ENCODE measurements at places on chromosomes 5 and 9.
A peak's percentile ranks its signal among the peaks of the same experiment; 100 is the strongest.

GRCh38 chr9:124498040-124498439 lies 9.2 kb downstream of the NR5A1 start:
- DNase-seq = no peak

GRCh38 chr5:88438006-88438405 lies 169.4 kb upstream of the TMEM161B start:
- DNase-seq = no peak

- DNase-seq = no peak
These were observed 29.0 kb downstream of the COL15A1 start for GRCh38 chr9:98972716-98973115.

DNA sequence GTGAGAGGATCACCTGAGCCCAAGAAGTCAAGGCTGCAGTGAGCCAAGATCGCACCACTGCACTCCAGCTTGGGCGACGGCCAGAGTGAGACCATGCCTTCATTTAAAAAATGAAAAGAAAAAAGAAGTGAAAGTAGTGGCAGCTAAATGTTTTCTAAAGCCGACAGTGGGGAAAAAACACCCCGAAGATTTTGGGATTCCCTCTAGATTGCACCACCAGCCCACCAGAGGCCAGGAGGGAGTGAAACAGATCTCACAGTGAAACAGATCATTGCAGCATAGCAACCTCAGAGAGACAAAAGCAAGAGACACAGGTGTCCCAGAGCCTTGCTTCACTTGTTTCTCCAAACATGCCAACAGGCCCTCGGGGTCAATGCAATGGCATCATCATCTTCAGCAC lies 156.8 kb downstream of the PAX5 start:
- no peak for DNase-seq

DNA sequence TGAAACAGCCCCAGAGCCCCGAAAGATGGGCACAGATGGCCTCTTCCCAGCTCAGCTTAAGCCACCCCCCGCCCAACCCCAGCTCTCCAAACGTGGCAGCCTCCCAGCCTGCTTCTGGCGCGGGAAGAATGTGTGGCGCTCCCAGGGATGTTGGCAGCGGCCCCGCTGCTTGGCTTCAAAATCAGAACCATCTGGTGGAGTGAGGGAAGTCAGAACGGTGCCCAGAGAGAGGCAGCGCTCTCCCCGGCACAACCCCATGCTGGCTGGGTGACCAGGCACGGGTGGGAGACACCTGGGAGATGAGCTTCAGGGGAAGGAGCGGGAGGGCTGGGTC lies 72.7 kb upstream of the ORM1 start:
- peak; percentile 88 for DNase-seq

All from suprapubic skin (tissue), 4 donors.